Activated CD4-positive, CD25-positive, alpha-beta regulatory T cell (primary cell): ENCODE measurements at places on chromosomes 12 and 14.
A peak's percentile ranks its signal among the peaks of the same experiment; 100 is the strongest.

DNA sequence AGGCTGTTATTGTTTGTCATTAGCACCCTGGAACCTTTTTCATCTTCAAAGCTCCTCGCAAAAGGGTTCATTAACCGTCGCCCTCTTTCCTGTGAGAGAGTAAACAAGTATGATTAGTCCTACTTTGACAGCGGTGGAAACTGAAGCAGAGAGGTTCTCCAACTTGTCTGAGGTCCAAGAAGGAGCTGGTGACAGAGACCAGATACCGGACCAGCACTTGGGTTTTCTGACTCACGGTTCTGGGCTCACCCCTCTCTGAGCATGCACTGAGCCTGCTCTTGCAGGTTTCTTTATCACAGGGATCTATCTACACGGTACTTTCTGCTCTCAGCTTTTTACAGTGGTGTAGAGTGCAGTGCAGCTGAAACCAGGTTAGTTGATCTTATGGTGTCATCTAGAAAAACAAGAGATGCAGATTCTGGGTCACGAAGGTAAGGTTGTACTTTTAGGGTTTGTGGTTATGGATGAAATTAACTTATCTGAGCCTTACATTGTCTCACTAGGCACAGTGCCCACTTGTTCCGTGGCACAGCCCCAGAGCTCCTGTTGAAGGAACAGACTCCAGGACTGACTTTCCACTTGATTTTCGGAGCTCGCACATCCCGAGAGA lies 62.1 kb downstream of the PPP2R5C start:
- peak; percentile 31 for DNase-seq

GRCh38 chr12:110937104-110937641 lies 16.8 kb upstream of the MYL2 start:
- DNase-seq = peak; percentile 6

GRCh38 chr12:124727264-124727800 lies 136.3 kb downstream of the SCARB1 start:
- DNase-seq = no peak

DNA sequence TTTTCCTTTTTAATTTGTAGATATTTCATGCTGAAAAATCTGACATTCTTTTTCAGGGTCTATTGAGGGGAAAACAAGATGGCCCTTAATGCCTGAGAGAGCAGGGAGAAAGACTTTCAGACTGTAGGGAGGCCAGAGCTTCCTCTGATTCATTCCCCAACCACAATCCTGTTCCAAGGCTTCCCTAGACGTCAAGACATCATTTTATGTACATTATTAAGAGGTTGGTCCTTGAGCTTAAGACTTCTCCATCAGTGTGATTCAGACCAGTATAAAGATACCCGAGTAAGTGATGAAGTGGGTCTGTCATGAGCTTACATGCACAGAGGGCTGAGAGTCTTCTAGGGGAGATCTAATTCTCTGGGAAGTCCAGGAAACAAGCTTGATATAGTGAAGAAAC lies 57.3 kb downstream of the AVPR1A start:
- no peak for DNase-seq

- no peak for DNase-seq
Observed at GRCh38 chr12:76455582-76456345, 103.8 kb downstream of the OSBPL8 start.

DNA sequence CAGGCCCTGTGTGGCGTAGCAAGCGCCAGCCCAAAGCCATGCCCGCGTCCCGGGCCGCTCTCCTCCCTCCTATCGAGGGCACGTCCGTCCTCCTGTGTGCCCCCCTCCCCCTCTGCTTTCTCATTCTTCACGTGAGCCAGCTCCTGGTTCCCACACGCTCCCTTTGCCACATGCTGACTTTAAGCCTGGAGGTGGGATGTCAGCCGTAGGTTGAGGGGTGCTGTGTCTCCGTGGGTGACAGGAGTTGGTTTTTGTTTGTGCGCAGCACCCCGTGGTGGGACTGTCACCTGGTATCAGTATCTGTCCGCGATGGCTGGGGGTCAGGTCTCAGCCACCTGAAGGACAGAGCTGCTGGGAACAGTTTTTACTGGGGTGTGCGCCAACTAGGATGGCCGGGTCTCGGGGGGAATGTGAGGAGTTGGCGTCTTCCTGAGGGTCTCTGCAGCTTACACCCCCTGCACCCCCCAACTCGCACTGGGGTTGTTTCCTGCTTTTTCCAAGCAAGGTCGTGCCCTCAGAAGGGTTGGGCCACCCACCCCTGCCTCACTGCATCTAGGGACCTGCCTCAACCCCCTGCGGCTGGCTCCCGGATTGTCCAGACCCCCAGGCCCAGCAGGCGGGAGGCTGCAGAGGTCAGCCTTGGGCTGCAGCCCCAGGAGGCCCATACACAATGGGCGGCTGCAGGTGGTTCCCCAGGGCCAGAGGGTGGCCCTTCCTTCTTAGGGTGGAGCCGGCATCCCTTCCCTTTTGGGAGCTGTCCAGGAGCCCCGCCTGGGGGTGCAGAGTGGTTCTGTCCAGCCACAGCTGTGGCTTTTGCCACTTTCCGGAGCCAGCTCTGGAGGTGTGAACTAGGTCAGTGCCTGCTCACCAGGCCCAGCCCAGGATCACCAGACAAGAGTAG lies 7.3 kb downstream of the ULK1 start:
- DNase-seq = no peak
